Activated B cell treated with CpG ODN at 0.5 μM for 24 hours (primary cell): ENCODE measurements at places on chromosomes 7 and 10.

- DNase-seq = no peak
Measured at GRCh38 chr7:111834367-111834766, 272.1 kb upstream of the IMMP2L start.

- no peak for DNase-seq
Measured at GRCh38 chr10:10520491-10521385, 496.9 kb upstream of the CELF2 start.

- DNase-seq = no peak
Measured at GRCh38 chr7:151080067-151080521, 515 bp downstream of the FASTK start.

DNA sequence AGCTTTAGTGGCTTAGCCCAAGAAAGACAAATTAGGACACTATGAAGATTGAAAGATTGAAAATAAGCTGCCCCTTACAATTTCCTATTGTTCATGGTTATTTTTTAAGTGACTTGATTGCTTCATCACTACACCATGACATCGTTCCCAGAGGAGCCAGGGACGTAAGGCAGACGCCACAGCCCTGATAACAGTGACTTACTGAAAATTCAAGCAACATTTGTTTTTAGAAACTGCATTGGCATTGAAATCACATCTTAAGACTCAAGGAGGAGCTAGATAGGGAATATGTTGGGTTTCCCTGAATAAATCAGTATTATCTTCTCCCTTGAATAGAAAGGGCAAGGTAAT is 38.7 kb upstream of the ANK3 start:
- no peak for DNase-seq

DNA sequence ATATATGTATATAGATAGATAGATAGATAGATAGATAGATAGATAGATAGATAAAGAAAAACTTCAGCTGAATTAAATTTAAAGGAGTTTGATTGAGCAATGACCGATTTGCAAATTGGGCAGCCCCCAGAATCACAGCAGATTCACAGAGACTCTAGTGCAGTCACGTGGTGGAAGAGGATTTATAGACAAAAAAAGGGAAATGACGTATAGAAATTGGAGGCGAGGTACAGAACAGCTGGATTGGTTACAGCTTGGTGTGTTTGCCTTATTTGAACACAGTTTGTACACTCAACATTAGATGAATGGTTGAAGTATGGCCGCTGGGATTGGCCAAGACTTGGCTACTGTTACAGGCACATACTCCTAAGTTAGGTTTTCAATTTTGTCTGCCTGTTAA is 8.2 kb upstream of the PODXL start:
- DNase-seq = no peak

- no peak for DNase-seq
Measured at GRCh38 chr10:132202070-132202970, 15.6 kb downstream of the DPYSL4 start.

DNA sequence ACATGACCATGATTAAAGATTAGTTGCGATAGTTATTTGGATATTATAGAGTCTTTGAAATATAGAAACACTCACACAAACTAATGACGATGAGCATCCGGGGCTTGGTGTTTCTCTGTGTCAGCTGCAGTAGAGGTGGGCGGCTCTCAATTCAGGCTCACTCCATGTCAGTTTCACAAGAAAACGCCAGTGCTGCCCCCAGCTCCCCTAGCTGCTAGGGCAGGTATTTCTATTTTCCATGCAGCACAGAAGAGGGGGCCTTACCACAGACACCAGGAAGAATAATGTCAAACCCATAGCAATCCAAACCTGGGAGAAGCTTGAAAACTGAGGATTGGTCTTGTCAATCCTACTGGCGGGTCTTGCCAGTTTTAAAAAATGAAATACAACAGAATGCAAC is 197.1 kb downstream of the PHTF2 start:
- DNase-seq = no peak

DNA sequence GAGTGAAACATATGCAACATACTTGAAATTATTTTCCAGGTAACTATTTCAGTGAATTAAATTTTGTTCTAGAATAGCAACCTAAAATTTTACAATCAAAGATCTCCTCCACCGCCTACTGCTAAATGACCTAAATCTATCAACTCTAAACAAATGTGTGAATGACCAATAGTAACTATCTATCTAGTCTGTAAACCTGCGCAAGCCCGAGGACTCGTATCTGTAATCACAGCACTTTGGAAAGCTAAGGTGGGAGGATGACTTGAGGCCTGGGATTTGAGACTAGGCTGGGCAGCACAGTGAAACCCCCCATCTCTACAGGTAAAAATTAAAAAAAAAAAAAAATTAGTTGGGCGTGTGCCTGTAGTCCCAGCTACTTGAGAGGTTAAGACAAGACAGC is 83.0 kb downstream of the NEBL start:
- no peak for DNase-seq

- no peak for DNase-seq
Measured at GRCh38 chr7:151590850-151591771, 71.4 kb upstream of the RHEB start.

DNA sequence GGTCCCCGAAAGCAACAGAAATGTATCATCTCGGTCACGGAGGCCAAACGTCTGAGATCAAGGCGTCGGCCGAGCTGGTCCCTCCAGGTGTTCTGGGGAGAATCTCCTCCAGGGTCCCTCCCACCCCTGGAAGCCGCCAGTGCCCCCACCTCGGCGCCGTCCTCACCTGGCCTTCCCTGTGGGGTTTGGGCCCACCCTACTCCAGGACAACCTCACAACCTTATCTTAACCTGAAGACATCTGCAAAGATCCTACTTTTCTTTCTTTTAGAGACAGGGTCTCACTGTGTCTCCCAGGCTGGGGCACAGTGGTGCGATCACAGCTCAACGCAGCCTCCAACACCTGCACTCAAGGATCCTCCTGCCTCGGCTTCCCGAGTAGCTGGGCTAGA is 33.4 kb downstream of the ADAP1 start:
- no peak for DNase-seq
